ENCODE measurements at places on chromosomes 3 and 15.

DNA sequence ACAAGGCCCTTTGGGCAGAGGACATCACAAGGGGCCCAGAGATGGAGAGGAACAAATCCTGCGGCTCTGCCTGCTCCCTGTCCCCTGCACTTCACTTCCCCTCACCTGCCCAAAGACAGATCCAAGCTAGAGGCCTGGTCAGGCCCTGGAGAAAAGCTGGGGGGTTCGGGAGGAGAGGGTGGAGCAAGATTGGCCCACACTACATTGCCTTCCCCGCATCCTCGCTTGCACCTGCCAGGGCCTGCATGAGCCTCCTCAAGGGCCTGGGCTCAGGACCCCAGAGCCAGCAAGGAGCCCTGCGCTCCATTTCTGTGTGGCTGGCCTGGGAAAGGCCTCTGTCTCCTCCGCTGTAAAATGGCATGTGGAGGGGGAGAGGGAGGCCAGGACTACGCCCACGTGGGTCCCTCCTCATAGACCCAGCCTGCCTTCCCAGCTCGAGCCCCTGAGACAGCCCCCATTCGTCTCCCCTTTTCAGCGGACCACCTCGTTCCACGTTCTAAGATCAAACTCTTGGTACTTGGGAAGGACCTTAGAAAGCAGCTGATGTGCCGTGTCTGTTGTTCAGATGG lies 106.0 kb downstream of the HMG20A start:
- H3K4me3 ChIP-seq = no peak overlapping the region
- H3K36me3 ChIP-seq = no peaks in the 10 kb centered on the region
- peaks cover 8% of the 10 kb centered on the region for H3K4me1 ChIP-seq
- no peak for DNase-seq

DNA sequence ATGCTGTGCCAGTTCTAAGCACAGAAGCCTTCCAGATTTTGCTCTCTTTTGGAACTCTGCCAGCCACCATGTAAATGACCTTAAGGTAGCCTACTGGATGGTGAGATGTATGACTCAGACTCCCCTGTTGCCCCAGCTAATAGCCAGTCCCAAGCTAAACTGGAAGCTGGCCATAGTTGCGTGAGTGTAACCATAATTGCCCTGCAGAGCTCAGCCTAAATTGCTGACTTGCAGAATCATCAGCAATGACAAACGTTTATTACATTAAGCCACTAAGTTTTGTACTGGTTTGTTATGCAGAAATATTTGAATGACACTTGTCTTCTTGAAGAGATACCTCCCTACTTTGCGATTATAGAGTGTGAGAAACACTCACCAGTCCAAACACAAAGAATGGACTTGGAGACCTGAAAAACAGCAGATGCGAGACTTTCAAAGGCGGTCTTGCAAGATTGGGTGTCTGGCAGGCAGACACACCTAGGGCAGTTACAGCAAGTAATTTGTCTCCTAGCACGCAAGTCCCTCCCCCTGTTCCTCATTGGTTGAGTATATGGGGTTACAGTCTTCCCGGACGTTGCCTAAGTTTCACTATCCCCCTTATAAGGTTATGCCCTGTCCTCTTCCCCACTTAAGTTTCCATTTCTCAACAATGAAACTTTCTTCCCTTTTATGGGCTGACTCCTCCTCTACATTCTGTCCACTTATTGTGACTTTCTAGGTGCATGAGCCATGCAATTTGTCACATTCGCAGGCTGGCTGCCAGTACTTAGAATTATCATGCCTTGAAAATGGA lies 83.6 kb upstream of the XCR1 start:
- H3K4me1 ChIP-seq = no peaks in the 10 kb centered on the region
- no peaks in the 10 kb centered on the region for H3K36me3 ChIP-seq
- no peak overlapping the region for H3K4me3 ChIP-seq

- no peaks in the 10 kb centered on the region for H3K27me3 ChIP-seq
- no peak overlapping the region for H3K4me3 ChIP-seq
- H3K4me1 ChIP-seq = no peaks in the 10 kb centered on the region
- peaks cover 3% of the 10 kb centered on the region for H3K36me3 ChIP-seq
- DNase-seq = no peak
These were observed 42.7 kb downstream of the IFT122 start for GRCh38 chr3:129482721-129483120.

- no peak overlapping the region for H3K4me3 ChIP-seq
- DNase-seq = no peak
- H3K27me3 ChIP-seq = no peaks in the 10 kb centered on the region
- H3K27ac ChIP-seq = no peak overlapping the region
These were observed 188.7 kb upstream of the FEZF2 start for GRCh38 chr3:62562017-62562416.

GRCh38 chr3:71303627-71304200 lies 279.8 kb downstream of the FOXP1 start:
- no peaks in the 10 kb centered on the region for H3K27me3 ChIP-seq
- no peak overlapping the region for H3K4me3 ChIP-seq
- H3K4me1 ChIP-seq = no peaks in the 10 kb centered on the region
- DNase-seq = no peak

DNA sequence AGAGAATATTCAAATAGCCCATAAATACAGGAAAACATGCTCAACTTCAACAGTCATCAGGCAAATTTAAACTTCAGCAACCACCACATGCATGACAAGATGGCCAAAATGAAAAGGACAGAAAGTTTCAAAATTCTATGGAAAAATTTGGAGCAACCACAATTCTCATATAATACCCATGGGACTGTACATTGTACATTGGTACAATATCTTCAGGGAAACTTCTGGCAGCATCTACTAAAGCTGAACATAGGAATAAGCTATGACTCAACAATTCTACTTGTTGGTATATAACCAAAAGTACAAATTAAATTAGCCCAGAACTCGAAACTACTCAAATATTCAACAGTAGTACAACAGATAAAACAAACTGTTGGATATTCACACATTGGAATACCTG lies 847.6 kb downstream of the TBL1XR1 start:
- no peaks in the 10 kb centered on the region for H3K27me3 ChIP-seq
- no peak for DNase-seq
- no peak overlapping the region for H3K4me3 ChIP-seq
- no peaks in the 10 kb centered on the region for H3K36me3 ChIP-seq

GRCh38 chr3:45226206-45226915 lies at the start of gene TMEM158:
Gene TMEM158, minus strand, starts transcription at chr3:45226287. Its CDS starts 260 bp downstream, at chr3:45226027.
- no peaks in the 10 kb centered on the region for H3K27me3 ChIP-seq
- H3K4me1 ChIP-seq = peaks cover 6% of the 10 kb centered on the region
- H3K27ac ChIP-seq = peak within 1 kb of the TSS; percentile 44
- no peaks in the 10 kb centered on the region for H3K36me3 ChIP-seq

DNA sequence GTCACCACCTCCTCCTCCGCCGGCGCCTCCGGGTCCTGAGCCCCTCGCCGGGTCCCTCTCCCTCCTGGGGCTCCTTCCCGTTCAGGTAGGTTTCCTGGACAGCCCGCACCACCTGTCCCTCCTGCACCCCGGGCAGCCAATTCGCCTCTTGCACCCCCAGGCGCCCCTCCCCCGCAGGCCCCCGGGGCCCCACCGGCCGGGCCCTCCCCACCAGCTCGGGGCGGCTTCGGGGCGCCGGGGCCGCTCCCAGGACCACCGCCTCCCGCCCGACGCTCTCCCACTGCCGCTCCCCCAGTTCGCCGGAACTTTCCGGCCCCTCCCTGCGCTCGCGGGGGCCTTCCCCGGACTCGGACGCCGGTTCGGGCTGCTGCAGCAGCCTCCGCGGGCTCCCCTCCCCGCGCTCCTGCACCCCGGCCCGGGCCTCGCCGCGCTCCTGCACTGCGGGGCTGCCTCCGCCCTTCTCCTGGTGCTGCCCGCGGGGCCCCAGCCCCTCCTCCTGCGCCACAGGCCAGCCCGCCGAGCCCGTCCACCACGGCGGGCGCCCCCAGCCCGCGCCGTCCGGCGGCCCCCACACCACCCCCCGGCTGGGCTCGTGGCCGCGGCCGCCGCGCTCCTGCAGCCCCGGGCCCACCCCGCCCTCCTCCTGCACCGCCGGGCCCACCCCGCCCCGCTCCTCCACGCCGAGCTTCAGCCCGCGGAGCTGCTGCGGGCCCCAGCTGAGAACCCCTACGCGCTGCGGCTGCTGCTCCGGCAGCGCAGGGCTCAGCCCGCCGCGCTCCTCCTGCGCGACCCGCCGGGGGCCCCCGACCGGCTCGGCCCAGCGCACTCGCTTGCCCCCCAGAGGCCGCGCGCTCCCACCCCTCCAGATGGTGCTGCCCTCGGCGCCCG lies 587 bp upstream of the TNK2 start:
- peak overlapping the region; percentile 63 for H3K4me3 ChIP-seq
- no peak for DNase-seq
- H3K27ac ChIP-seq = peak overlapping the region; percentile 71
- no peaks in the 10 kb centered on the region for H3K27me3 ChIP-seq

- no peak for DNase-seq
- H3K4me3 ChIP-seq = peak within 1 kb of the TSS; percentile 61
- no peaks in the 10 kb centered on the region for H3K4me1 ChIP-seq
- H3K27ac ChIP-seq = no peak within 1 kb of the TSS
- peaks cover 2% of the 10 kb centered on the region for H3K27me3 ChIP-seq
These were observed at the start of gene CYP1A1 for GRCh38 chr15:74725225-74725774. Gene CYP1A1, minus strand, starts transcription at chr15:74725528. Its CDS starts 2,431 bp downstream, at chr15:74723097.

- H3K4me1 ChIP-seq = no peaks in the 10 kb centered on the region
- H3K36me3 ChIP-seq = no peaks in the 10 kb centered on the region
- H3K4me3 ChIP-seq = no peak overlapping the region
- H3K27ac ChIP-seq = no peak overlapping the region
These were observed 277.4 kb downstream of the ROBO1 start for GRCh38 chr3:79490165-79491028.

GRCh38 chr3:145087038-145087437 lies 1073.9 kb downstream of the PLOD2 start:
- no peak overlapping the region for H3K4me3 ChIP-seq
- no peak for DNase-seq
- H3K36me3 ChIP-seq = no peaks in the 10 kb centered on the region
- H3K27me3 ChIP-seq = no peaks in the 10 kb centered on the region

- no peak overlapping the region for H3K4me3 ChIP-seq
- H3K36me3 ChIP-seq = no peaks in the 10 kb centered on the region
- H3K27ac ChIP-seq = no peak overlapping the region
- no peaks in the 10 kb centered on the region for H3K27me3 ChIP-seq
- peaks cover 13% of the 10 kb centered on the region for H3K4me1 ChIP-seq
These were observed 157.6 kb downstream of the UACA start for GRCh38 chr15:70605606-70606410.

GRCh38 chr3:56837196-56837955 lies 35.6 kb upstream of the ARHGEF3 start:
- H3K36me3 ChIP-seq = no peaks in the 10 kb centered on the region
- no peak for DNase-seq
- no peaks in the 10 kb centered on the region for H3K27me3 ChIP-seq
- peaks cover 7% of the 10 kb centered on the region for H3K4me1 ChIP-seq

DNA sequence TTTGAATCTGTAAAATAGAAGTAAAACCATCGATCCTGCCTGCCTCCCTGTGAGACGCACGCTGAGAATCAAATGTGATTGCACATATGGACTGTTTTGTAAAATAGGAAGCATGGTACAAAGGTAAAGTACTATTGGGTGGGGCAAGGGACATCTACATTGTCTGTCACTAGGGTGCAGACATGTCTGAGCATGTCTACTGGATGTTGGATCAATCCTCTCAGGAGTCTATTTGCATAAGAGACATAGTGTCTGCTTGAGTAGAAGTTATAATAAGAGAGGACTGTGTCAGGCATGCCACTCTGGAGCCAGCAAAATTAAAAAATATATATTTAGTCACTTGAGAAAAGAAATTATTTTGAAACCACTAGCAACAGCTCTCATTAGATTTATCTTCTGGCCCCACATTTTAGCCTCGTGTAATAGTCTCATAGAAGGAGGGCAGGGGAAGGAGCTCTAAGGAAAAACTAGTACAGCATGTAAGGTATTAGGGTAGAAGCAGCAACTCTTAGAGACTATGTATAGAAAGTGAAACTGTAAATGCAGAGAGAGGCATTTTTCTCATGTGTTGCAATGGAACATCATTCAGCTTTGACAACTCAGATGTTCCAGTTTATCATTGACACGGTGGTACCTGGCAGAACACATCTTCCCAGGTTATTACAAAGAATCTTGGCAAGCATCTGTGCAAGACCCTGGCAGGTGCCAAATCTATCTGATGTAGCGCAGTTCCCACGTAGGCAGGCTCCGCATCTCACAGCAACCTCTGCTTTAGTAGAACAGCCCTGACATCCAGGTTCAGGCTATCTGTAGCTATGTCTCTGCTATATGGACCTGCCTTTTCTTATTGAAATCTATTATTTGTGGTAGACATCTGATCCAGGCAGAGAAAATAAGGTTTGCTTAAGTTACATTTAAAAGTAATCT lies 85.2 kb upstream of the CHL1 start:
- no peak for DNase-seq
- no peaks in the 10 kb centered on the region for H3K27me3 ChIP-seq
- no peaks in the 10 kb centered on the region for H3K4me1 ChIP-seq
- H3K4me3 ChIP-seq = no peak overlapping the region
- no peak overlapping the region for H3K27ac ChIP-seq
- no peaks in the 10 kb centered on the region for H3K36me3 ChIP-seq

- no peak overlapping the region for H3K4me3 ChIP-seq
- H3K27me3 ChIP-seq = no peaks in the 10 kb centered on the region
- no peak for DNase-seq
- no peaks in the 10 kb centered on the region for H3K4me1 ChIP-seq
These were observed 405.5 kb upstream of the CNTN4 start for GRCh38 chr3:1693145-1693544.

- H3K4me3 ChIP-seq = no peak overlapping the region
- H3K4me1 ChIP-seq = no peaks in the 10 kb centered on the region
- no peaks in the 10 kb centered on the region for H3K27me3 ChIP-seq
- H3K36me3 ChIP-seq = no peaks in the 10 kb centered on the region
- no peak overlapping the region for H3K27ac ChIP-seq
These were observed 53.8 kb upstream of the CADM2 start for GRCh38 chr3:84904816-84905555.

DNA sequence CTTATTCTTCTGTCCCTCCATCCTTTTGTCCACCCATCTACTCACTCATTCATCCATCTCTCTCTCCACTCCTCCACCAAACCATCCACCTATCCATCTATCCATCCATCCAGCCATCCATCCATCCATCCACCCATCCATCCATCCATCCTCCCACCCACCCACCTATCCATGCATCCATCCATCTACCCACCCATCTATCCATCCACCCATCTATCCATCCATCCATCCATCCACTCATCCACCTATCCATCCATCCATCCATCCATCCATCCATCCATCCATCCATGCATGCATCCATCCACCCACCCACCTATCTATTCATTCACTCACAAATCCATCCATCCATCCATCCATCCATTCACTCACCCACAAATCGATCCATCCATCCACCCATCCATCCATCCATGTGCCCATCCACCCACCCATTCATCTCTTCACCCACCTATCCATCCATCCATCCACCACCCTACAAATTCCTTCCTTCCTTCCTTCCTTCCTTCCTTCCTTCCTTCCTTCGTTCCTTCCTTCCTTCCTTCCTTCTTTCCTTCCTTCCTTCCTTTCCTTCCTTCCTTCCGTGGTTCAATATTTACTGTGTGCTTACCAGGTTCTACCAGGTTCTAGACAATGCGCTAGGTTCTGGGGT lies 17.3 kb downstream of the ATP2B2 start:
- H3K27me3 ChIP-seq = no peaks in the 10 kb centered on the region
- no peak overlapping the region for H3K27ac ChIP-seq
- no peaks in the 10 kb centered on the region for H3K36me3 ChIP-seq
- DNase-seq = no peak
- H3K4me3 ChIP-seq = no peak overlapping the region
- H3K4me1 ChIP-seq = no peaks in the 10 kb centered on the region

GRCh38 chr3:138371070-138371965 lies 22.9 kb downstream of the MRAS start:
- H3K36me3 ChIP-seq = no peaks in the 10 kb centered on the region
- no peak for DNase-seq
- H3K4me3 ChIP-seq = no peak overlapping the region
- no peaks in the 10 kb centered on the region for H3K4me1 ChIP-seq

- no peaks in the 10 kb centered on the region for H3K27me3 ChIP-seq
- no peaks in the 10 kb centered on the region for H3K36me3 ChIP-seq
- H3K4me1 ChIP-seq = no peaks in the 10 kb centered on the region
- no peak for DNase-seq
- H3K27ac ChIP-seq = no peak overlapping the region
These were observed 10.8 kb downstream of the ITGA11 start for GRCh38 chr15:68421115-68421551.
